ENCODE measurements at places on chromosomes 5 and 9.

DNA sequence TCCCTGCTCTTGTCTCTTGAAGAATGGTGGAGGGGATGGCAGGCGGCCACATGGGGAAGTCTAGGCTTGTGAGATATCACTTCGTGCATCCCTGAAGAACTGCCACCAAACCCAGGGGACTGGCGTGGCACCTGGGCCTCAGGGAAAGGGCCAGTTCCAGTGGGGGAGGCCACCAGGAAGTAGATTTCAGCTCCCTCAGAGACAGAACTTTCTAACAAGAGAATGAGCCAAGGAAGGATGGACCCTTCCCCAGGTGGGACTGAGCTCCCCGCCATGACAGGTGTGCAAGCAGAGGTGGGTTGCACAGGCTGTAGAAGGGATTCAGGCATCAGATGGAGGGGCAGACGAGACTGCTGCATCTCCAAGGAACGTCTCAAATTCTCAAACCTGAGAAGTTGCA, 193.9 kb downstream of the GABBR2 start:
- DNase-seq, result no peak

DNA sequence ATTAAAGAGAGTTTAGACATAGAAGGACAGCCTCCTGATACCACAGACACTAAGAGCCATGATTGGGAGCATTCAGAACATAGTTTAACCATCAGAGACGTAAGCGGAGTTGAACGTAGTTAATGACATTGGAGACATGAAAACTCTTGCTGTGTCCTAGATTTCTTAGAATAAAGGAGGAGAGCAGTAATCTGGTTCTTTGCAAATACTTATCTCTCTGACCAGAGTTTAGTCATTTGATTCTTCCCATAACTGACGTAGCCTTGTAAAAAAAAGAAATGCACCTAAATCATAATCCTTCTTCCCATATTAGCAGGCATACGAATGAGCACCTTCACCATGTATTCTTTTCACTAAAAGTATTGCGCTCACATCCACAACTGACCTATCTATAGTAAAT, 433.3 kb upstream of the SMC2 start:
- DNase-seq, result no peak

DNA sequence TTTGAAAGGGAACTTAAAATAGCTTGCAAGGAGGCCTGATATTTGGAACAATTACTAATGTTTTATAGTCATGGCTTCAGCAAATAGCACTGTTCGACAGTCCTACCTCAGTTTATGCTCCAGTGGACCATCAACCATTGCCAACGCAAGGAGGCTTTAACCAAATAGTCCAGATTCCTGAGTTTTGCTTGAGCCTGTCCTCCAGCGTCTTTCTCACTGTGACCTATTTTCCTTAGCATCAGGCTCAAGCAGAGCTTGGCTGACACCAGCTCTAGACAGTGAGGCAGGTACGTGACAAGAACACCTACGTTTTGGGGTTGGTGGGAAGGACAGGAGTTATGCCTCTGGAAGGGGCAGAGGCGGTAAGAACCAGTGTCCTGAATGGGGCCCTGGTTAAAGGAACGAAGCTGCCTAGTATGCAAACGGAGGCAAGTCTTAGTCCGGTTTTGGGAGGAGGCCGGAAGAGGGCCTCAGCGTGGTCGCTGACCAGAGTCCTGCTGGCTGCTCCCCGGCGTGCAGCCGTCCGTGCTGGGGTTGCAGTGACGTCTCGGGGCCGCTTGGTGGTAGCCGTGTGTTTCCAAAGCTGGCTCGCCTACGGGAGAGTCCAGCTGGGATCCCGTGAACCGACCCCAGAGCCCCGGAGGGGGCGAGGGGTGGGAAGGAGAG, 998 bp upstream of the FGF18 start:
- peak; percentile 91 for DNase-seq

GRCh38 chr5:162067162-162067561, 411 bp upstream of the GABRG2 start:
- DNase-seq, result no peak

DNA sequence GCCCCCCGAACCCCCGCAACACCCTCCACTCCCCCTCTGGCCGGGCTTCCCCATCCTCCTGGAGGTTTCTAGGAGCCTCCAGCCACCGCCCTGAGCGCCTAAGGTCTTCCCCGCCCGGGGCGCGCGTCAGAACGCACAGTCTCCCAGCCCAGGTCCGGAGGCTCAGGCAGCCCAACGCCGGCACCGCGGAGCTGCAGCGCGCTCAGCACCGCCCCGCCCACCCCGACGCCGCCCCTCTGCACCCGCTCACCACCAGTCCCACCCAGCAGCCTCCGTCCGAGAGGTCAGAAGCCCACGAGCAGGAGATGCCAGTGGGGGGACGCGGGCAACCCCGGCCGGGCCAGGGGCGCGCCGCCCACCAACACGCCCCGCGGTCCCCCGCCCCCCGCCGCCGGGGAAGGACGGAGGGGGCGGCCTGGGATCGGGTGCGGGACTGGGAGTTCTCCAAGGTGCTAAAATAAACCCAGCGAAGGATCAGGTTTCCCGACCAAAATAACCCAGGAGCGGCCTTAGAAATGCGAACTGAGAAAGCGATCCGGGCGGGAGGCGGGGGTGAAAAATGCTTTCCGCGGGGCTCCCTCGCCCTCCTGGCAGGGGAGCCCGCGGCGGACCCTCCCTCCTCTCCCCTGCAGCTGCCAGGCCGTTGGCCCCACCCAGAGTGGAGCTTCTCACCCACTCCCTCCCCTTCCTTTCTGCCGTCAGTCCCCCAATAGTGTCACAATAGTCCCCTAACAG, 6.5 kb upstream of the FAM78A start:
- no peak for DNase-seq

DNA sequence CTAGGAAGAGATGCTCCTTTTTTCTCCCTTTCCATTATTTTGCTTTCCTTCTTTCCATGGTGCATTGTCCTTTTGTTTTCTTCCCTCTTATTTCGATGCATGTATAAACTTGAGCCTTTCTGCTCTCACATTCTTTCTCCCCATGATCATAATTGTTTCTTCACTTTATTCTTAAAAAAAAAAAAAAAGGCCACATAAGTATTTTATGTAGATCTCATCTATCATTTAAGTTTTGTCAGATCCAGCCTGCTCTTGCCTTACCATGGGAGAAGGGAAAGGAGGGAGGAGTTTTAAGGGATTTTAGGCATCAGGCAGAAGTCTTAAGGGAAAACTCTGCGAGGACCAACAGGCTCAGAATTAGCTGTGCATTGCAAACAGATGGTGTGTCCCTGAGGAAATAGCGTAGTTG, 11.1 kb downstream of the TGFBR1 start:
- no peak for DNase-seq

DNA sequence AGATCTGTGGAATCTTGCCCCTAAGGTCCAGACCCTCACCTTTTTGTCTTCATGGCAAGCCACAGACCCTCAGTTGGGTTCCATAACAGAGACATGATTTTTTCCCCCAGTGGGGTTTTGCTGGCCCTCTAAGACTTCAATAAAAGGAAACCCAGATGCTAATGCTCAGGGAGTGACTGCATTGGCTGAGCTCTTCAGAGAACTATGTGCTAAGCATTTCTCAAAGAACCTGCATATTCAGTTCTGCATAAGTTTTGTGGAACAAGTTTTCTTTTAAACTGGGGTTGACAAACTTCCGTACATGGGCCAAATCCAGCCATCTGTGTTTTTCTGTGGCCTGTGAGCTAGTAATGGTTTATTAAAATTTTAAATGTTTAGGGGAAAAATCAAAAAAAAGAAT, 159.8 kb upstream of the GDNF start:
- no peak for DNase-seq

DNA sequence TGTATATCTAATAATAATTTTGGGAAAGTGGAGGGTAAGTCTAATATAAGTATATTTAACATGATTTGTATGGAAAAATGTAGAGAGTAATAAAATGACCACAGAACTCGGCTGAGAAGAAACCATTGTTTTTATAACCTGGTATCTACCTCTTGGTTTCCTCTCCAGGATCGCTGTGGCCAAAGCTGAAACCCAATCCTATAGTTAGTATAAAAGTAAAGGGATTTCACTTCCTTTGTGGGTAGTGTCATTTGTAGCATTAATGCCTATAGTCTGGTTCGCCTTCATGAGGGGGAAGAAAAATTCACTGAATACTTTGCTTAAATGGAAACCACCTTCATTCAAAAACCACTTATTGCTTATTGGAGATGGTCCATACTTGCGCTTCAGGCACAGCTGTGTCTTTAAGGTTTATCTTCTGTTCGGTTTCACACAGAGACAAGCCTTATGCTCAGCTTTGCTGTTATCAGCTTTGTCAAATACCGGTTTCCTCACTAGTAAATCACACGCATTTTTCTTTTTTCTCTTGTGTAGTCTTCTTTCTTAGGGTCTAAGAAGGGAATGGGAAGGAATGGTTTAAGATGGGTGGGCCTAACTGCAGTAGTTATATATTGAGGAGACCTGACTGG, 12.1 kb downstream of the PIK3R1 start:
- no peak for DNase-seq
